ENCODE measurements at places on chromosomes 1 and 21.

DNA sequence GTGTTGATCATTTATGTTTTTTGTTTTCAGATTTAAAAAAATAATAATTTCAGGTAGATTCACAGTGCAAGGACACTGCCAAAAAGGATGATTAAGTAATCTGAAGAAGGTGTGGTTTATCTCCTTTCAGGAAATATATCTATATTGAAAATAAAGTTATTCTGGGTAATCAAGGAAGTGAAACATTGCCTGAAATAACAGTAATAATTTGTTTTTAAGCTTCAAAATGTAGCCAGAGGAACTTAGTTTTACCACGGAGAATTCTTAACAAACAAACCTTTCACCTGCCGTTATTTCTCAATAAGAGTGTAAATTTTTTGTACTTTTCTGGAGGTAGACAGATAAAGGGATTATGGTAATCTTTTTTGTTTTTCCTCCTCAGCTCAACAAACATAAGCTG is 2.9 kb upstream of the DPH5 start:
- DNase-seq: no peak

GRCh38 chr1:22234476-22235030 is 91.7 kb upstream of the WNT4 start:
- no peak for DNase-seq

GRCh38 chr1:59474496-59474895 is 177.6 kb downstream of the FGGY start:
- no peak for DNase-seq

GRCh38 chr21:39874759-39875158 is 7.5 kb downstream of the PCP4 start:
- DNase-seq: no peak

DNA sequence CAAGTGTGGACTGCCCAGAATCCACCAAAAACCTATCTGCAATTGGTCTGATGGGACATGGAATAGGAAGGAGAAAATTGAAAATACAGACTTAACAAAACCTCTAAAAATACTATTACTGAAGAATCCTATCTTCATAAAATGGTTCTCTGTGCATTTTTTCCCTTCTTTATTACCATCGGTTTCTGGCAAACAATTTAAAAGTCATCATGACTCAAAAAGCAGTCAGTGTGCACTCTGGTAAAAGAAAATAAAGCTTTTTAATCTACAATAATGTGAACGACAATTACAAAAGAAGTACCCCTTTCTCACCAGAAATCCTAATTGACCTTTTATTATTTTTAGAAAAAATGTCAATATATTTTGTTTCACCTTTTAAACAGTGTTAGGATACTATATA is 186.3 kb downstream of the TPR start:
- DNase-seq: no peak

DNA sequence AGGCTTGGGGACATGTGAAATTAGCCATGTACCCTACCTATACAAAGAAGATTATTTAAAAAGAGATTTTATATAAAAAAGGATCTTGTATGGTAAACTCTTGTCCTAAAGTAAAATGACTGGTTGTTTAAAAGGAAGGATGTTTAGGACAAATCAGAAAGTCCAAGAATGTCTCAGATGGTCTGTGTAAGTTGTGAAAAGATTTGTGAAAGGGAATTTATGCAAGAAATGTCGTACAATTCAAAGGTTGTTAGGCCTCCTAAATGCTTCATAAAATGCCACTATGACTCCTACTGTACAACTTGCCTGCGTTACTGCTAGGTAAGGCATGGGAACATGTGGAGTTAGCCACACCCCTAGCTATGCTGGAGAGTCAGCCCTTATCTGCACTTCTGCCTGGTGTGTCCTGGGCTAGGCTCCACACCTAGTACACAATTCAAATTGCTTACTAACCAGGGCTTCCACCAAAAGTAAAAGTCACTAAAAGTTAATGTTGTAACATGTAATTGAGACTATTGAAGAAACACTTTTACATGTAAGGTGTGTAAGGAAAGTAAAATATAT is 19.7 kb downstream of the PRDX6 start:
- DNase-seq: no peak

Measured in AML-193 (cell line).